Urinary bladder (tissue), 4 donors: ENCODE measurements at places on chromosomes 13 and 19. TPM values are rescaled to one million over a fixed set of nuclear protein-coding genes. Genes with fewer than 3 reads are reported as not detected.

Gene NALCN
- 3.3 TPM for polyA plus RNA-seq

DNA sequence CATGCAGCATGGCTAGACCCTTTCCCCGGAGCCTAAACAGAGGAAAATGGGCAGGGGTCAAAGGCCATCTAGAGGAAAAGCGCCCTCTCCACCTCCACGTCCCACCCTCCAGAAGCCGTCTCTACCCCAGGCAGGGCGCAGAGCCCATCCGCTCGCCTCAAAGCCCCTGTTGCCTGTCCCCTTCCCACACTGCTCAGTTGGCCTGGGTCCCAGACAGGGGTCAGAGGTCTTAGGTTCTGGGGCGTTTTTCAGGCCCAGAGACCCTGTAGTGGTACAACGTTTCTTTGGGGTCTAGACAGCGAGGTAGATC lies 285 bp downstream of the TMEM143 start:
- no peak for DNase-seq

DNA sequence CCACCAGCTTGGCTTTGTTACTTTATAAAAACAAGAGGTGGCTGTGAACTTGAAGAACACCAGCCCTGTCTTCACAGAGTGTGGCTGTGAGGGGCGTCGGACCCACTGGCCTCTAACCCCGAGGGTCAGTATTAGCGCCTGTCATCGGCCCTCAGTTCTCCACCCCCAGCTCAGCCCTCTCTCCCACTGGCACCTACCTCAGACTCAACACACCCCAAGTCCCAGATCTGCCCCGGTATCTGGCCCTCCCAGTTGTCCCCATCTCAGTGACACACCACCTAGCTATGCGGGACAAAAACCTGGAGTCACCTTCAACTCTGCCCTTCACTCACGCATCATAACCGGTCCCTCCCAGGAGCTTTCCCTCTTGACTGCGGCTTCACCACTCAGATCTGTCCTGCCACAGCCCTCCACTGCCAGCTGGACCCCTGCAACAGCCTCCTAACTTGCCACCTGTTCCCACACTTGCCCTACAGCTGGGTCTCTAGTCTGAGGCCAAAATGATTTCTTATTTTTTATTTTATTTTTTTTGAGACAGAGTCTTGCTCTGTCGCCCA lies 45.4 kb downstream of the PEPD start:
- DNase-seq = no peak

DNA sequence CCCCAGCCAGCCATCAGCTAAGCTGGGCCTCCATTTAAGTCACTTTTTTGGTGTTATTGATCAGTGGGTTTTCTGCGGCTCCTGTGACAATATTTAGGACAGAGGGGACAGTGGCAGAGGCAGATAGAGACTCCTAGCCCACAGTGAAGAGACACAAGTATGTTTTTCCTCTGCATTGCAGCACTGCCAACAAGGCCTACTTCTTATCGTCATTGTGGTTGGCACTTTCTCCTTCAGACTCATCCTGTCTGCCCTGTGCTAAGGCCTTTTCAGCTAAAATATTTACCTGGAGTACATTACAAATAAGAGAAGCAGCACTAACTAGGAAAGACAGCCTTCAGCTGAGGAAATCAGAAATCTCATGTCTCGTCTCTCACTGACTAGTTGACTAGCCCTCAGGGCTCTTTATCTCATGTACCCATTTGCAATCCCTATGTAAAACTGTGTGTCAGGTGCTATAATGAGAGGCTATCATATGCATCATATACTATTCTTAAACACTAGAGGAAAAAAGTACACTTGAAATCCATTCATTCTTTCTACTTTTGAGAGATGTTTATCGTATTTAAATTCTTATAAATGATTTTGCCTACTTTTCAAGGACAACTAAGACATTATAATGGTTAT lies 62.2 kb downstream of the ZAR1L start:
- no peak for DNase-seq

- no peak for DNase-seq
These were observed 639 bp upstream of the SLAIN1 start for GRCh38 chr13:77696879-77697216.
